ENCODE measurements at places on chromosomes 13 and 19.

GRCh38 chr19:50008532-50008931 lies 16.6 kb downstream of the VRK3 start:
- DNase-seq: peak; percentile 66

DNA sequence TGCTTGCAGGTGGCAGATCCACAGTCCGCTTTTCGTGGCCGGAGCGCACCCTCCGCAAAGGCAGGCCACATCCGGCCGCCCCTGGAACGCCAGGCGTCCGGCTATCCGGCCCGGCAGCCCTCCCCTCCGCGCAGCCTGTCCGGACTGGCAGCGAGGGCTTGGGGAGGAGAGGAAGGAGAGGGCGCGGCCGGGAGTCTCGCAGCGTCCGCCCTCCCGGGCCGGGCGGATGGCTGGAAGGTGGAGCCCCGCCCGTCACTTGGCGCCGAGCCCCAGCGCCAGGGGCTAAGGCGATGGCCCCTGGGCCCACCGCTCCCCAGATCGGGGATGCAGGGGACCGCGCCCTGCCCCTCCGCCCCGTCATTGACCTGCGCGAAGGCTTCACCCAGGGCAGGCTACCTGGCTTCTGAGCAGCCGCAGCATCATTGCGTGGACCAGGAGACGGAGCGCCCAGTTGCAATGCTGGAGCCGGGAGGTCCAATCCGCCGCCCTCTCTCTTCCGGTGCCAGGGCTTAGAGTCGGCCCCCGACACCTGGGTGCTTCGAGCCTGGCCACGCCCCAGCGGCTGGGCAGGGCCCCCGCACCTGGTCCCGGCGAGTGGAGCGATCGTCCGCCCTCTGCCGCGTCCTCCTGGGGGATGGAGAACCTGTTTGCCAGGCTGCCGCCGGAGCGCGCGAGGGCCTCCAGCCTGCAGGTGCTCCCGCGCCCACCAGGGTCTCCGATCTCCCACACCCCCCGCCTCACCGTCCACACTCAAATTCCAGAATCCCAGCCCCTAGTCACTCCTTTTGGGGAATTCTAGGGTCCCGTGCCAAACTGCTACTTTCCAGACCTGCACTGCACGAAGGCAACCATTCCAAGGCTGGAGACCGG lies at the start of gene FUT1:
Gene FUT1, minus strand, starts transcription at position 146 of the 870 bp plus-strand sequence. CDS start 1,360 bp downstream, outside the sequence.
- DNase-seq: peak; percentile 91

GRCh38 chr19:57583521-57584416 lies at the start of gene ZIK1:
ZIK1 (plus strand) TSS chr19:57584145; CDS start chr19:57584357, 212 bp downstream.
- peak; percentile 96 for DNase-seq

- no peak for DNase-seq
Measured at GRCh38 chr13:111844682-111845081, 222.3 kb upstream of the SOX1 start.

DNA sequence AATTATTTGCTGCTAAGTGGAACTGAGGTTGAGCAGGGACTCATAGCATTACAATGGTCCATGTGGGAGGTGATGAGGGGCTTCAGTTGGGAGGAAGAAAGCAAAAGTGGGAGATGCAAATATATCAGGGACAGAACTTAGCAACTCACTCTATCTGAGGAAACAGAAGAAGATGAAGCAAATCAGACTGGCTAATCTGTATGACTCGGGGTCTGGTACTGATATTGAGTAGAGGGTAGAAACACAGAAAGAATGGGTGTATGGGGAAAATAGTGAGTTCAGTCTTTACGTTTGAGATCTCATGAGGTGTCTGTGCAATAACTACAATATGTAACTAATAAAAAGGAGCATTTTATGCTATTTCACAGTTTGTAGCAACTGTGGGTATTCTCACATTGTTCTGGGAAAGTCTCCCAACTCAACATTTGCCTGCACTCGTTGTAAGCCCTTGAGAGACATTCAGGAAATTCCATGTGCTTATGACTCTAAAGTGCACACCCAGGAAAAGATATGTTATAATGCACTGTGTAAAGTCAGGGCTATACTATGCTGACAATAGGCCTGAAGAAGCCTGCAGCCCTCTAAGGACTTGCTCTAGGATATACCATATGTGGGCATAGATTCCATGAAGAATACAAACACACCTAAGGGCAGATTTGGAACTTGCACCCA lies 183.5 kb downstream of the SPRY2 start:
- DNase-seq: no peak

- no peak for DNase-seq
Measured at GRCh38 chr19:827314-827709, 325 bp upstream of the AZU1 start.

DNA sequence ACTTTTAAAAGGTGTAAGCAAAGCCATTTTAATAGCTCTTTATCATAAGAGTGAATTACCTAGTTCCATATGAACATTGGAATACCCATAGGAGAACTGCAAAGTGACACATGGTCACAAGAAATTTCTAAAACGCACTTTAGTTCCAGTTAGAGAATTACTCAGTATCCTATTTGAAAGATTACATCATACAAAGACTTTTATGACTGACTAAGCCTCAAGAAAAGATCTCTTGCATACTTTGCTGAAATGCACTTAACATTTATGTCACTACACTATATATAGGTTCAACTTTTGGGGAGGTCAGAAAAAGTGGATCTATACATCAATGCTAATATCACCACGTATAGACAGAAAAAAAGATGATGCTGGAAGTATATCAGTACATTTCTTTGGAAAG lies 7.1 kb downstream of the PCDH9 start:
- DNase-seq: no peak

DNA sequence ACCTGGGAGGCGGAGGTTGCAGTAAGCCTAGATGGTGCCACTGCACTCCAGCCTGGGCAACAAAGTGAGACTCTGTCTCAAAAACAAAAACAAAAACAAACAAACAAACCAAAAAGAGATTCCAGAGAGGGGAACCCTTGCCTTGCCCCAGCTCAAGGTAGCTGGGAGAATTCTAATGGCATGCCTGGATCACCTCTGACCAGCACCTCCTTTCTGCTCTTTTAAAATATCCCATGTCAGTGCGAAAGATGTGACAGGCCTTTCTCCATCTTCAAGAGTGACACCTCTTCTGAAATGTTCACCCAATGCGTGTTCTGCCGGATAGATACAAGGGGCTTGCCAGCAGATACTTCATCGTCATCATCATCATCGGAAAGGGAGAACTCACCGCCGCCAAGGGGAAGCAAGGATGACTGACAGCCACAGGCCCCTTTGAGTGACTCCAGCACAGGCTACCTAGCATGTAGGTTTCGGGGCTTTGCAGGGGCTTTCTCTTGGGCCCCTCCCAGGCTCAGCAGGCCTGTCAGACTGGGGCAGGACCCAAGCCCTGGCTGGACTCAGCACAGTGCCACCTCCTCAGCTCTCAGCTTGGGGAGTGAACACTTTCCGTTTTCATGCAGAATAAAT lies 18.9 kb upstream of the LRP3 start:
- DNase-seq: no peak

GRCh38 chr19:16703677-16704076 lies 16.0 kb upstream of the NWD1 start:
- no peak for DNase-seq

DNA sequence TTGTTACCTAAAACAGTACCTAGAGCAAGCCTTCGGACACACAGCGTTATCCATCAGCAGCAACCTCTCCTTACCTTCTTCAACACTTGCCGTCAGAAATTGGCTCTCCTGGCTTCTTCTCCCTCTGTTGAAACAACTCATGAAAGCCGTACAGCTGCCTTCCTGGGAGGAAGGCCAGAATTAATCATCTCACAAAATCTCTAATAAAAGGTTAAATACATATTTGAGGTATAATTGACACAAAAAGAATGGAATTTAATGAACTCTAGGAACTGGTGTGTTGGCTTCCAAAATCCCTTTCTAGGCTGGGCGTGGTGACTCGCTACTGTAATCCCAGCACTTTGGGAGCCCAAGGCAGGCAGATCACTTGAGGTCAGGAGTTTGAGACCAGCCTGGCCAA lies 37.3 kb upstream of the GTF2F2 start:
- DNase-seq: no peak

- DNase-seq: no peak
Measured at GRCh38 chr13:44278166-44278565, 95.5 kb upstream of the SERP2 start.

DNA sequence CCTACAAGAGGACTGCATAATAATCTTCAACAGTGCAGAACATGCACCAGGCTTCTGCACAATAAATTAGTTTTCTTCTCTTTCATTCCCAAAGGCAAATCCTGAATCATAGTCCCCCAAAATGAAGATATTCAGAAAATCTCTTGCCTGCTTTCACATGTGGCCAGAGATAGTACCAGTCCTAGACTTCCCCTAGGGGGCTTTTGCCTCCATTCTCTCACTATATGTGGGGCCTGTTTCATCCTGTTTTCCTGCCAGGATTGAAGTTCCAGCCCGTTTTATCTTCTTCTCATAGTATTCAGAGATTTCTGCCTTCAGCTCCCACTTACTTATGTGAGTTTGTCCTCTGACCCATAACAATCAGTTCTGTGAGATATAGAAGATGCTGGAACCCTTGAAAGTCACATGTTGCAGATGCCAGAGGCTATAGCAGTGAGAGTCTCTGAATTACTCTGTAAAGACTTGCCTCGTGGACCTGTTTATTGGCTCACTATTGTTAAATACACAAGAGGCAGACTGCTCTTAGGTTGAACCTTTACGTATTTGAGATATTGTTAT lies 421.9 kb upstream of the PCDH9 start:
- no peak for DNase-seq

GRCh38 chr13:28935104-28935503 lies 115.0 kb downstream of the MTUS2 start:
- no peak for DNase-seq

DNA sequence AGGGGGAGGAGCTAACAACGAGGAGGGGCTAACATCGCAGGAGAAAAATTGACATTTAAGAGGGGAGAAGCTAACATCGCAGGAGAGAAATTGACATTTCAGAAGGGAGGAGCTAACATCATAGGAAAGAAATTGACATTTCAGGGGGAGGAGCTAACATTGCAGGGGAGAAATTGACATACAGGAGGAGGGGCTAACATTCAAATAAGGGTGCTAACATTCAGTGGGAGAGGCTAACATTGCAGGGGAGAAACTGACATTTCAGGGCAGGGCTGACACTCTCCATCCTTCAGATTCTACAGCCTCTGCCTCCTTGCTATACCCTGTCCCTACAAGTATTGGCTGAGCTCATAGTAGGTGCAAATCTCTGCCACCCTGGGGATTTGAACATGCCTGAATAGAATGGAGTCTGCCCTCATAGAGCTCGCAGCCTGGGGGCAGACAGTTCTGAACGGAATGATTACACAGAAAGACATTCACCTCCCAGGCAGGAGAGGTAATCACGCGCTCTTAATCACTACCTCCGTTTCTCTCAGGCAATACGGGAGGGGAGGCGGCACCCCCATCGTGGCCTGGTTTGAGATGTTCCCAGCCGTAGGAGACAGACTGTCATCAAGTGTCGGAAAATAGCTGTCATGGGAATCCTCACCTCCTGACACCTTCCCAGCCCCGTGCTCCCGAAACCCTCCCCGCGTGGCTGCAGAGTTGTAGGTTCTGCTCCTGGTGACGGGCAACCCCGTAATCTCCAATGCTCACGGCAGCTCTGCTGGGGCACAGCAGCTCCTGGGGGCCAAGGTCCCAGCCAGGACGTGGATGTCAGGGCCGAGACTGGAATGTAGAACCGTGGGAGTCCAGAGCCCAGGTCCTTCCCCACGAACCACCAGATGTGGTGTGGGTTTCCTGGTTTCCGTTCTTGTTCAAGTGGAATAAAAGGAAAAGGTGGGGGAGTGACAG lies 9.5 kb downstream of the GPR32 start:
- DNase-seq: peak; percentile 81

GRCh38 chr13:42099962-42100675 lies 51.7 kb downstream of the DGKH start:
- DNase-seq: no peak

DNA sequence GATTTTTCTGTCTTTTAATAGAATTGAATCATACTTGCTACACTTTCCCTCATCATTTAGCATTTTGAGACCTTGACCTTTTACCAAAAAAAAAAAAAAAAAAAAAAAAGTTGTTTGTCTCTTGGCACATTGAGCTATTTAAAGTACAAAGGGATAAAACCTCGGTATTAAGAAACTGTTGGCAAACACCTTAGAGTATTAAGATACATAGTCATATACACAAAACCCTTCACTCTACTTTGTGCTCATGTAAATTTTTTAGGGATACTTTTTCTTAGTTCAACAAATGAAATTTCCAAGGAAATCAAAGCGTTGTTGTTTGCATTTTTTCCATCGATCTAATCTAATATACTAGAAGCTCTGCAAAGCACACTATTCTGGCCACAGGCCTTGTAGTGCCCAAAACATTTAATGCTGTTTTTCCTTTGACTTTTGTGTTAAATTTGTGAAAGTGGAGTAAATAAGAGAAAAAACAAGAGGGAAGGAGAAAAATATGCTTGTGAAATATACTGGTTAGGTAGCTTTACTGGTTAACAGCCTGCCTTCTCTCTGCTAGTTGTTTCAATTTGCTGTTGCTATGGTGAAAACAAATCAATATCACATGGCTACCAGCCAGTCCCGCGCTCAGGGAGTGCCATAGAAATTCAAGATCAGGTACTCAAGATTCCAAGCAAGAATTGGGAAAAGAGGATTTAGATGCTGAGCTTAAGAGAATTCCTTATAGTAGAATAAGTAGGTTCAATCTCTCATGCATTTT lies 2.6 kb downstream of the MBNL2 start:
- DNase-seq: peak; percentile 19

DNA sequence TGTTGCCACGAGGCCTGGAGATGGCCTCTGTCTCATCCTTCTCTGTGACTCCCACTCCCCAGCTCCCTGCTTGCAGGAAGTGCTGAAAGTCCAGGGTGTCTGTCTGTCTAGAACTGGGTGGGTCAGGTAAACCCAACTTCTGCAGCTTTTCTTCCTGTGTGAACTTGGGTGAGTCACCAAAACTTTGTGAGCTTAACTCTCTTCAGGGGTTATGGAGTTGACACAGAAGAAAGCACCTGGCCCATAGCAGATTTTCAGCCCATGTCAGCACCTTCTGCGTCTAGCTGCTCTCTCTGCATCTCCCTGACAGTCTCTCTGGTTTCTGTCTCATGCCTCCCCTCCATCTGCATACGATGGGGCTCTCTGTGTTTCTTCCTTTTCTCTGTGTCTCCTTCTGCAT lies 4.2 kb upstream of the CACNG7 start:
- no peak for DNase-seq

DNA sequence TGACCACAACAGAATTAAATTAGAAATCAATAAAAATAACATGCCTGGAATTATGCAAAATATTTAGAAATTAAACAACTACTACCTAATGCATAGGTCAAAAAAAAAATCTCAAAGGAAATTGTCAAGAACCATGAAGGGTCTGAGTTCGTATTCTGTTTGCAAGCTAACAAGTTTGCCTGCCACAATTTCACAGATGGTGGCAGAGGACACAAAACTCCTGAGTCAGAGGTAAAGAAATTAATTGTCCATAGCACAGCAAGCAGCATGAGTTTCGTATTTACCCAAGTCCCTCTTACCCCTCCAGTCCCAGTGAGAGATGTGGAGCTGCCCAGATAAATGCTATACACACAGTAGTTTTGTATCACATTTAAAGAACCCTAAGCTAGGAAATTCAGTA lies 675.9 kb downstream of the UQCRFS1 start:
- DNase-seq: no peak

All from ELF-1 (cell line).